SIG-M5 (cell line): ENCODE measurements at places on chromosomes 4 and X.

GRCh38 chr4:134668237-134668636, 466.6 kb upstream of the PABPC4L start:
- no peak for DNase-seq

DNA sequence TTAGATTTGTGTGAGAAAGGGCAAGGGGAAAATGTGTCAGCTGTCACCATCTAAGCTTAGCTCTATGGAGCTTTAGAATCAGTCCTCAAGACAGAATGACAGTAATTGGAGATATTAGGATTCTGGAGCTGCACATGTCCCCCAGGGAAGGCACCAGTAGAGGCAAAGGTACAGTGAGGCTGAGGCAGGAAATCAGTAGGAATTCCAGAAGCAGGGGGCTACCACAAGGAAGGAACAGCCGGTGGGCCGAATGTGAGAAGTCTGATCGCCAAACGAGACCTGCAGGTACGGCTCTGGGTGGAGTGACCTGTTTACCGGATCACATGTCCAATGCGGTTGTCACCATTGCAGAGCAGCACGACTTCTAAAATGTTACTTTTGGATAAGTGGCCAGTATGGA, 52.6 kb downstream of the RNF150 start:
- DNase-seq: no peak

DNA sequence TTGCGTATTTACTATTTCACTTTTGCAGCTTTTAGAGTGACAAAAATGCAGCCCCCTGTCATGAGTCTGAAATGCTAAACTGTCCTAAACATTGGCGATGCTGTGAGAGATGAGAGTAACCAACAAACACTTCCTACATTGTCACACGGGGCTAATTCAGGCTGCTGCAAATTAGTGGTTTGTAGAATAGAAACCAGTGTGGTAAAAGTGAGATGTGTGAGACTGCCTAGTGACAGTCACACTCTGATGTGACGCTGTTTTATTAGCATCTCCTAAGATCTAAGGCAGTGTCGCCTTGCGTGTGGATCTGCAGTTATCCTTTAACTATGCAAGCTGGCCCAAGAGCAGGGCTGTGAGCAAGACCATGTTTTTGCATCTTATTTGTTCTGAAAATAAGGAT, 800.2 kb upstream of the TENM3 start:
- no peak for DNase-seq

DNA sequence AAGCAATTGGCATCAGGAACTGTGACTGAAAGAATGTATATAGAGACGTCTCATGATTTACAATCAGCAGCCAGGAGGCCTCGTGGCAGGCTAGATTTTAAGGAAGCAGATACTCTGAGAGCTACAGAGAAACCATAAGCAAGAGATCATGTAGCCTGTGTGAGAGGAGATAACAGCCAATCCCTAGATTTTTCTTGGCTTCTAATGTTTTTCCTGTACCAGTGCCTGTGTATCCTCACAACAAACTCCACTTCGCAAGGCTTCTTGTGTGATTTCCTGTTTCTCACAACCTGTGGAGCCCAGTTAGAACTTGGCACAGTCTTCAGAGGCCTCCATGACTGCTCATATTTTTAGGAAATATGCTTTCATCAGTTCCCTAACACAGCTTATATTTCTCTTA, 147.9 kb downstream of the PTCHD1 start:
- no peak for DNase-seq

DNA sequence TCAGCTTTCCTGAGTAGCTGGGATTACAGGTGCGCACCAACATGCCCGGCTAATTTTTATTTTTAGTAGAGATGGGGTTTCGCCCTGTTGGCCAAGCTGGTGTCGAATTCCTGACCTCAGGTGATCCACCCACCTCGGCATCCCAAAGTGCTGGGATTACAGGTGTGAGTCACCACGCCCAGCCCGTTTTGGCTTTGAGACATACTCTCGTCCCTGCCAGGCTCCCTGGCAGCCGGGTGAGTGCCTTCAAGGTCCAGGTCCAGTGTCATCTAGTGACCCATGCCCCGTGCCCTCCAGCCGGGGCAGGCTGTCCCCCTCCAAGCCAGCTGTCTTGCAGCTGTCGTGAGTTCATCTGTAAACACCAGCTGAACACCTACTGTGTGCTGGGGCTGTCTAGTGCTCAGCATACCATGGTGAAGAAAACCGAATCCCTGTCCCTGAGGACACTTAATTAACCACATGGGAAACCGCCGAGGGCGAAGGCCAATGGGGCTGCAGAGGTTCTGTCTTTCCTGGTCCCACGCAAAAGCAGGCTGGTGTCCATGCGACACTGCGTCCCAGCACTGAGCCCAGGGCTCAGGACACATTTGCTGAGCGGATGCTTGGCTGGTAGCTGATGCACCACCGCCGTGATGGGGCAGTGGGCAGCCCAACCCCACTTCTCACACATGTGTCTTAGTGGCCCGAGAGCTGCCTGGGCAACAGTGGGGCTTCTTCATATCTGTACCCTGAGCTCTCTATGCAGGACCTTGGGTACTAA, 21.9 kb downstream of the NSG1 start:
- no peak for DNase-seq

DNA sequence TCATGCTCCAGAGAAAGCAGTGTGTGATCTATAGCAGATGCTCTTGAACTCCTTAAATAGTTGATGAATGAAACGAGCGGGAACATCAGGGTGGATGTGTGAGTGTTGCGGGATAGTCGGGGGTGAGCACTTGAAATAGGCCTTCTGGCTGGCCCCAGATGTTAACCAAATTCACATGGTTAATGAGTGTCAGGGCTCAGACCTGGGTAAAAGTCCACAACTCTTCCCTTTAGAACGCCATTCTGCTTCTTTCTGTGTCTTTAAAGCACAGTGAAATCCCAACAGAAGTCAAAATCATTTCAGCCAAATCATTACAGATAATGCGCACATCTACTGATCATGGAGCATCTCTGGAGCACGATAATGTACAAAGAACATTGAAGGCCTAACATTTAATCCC, 249.4 kb upstream of the BOD1L1 start:
- no peak for DNase-seq

DNA sequence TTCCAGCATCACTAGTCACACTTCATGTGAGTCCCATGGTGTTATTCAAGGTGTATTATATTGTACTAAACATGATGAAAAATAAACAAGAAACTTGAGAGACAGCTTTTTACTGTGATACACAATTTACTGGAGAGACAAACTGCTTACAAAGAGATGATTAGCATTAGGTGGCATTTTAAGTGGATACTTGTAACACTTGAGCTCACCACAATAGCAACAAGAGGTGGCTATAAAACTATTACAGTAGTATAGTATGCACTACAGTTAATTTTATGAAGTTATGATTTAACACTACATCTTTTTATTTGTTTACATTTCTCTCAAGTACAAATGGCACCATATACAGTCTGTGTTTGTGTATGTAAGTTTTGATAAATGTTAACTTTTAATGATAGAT, 246.6 kb downstream of the PARM1 start:
- no peak for DNase-seq
